Breast epithelium (tissue), 4 donors: ENCODE measurements at places on chromosomes 2 and 18. TPM values are rescaled to one million over a fixed set of nuclear protein-coding genes. Genes with fewer than 3 reads are reported as not detected.

DNA sequence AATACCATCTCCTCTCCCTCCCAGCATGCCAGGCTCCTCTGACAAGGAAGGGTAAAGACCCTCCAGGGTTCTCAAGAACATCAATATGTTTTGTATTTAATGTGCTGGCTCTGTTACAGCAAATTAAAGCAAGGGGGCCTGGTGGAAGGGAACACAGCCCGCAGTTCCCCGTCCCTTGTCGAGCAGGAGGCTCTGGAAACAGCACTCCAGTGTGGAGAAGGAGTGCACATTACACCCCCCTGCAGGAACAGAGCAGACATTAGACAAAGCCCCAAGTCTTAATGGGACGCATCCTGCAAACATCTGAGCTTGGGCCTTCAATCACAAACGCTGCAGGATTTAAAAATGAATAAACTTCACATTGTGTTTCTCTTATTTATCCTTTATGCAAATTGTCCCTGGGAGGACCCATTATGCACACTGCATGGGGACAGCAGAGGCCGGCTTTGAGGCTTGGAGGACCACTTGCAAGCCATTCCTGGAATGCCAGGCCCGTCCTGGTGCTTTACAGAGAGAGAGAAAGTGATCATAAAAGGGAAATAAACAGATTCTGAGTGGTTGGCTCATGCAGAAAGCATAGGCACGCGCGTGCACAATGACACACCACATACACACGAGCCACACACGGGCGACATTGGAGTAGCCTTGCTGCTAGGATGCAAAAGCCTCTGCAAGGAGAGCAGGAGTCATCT lies 328.7 kb downstream of the SMAD2 start:
- no peak overlapping the region for H3K4me3 ChIP-seq
- H3K4me1 ChIP-seq: no peaks in the 10 kb centered on the region
- DNase-seq: no peak
- no peaks in the 10 kb centered on the region for H3K36me3 ChIP-seq
- no peaks in the 10 kb centered on the region for H3K27me3 ChIP-seq
- no peak overlapping the region for H3K27ac ChIP-seq

DNA sequence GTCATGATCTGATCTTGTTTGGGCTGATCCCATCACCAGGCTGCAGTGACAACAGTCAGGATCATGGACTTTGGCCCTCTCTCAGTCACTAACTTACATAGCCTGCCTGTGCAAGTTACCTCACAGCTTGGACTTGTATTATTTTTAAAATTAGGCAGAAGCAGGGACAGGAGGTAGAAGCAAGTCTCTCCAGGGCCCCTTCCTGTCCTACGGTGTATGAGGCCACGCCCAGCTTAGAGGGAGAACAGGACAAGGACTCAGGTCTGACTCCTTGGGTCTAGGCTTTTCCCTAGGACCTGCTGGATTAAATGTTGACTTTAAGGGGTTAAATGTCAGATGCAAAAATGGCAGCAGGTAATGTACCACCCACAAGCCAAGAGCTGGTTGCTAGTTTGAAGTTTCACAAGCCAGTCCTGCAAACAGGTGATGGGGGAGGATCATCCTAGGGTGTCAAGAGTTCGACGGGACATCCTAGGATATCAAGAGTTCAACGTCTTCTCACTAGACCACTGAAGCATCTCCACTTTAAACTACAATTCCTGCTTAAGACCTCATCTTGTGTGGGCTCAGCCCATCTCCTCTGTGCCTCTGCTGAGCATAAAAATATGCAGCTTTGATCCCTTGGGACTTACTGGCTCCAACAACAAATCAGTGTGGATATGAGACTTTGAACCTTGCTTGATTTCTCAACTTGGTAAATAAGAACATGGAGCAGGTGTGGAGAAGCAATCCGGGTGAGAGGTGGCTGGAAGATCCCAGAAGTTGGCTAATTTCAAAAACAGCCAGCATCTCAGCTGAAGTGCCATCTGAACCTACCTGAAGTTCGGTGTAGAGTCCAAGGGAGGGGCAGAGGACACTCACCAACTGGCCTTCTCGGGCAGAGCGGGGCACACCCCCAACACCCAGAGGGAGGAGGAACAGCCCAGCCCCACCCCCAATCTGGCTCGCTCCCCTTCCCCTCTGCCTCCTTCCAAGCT lies 39.5 kb downstream of the SFXN5 start:
- DNase-seq: no peak
- no peaks in the 10 kb centered on the region for H3K36me3 ChIP-seq
- no peaks in the 10 kb centered on the region for H3K4me1 ChIP-seq
- H3K4me3 ChIP-seq: no peak overlapping the region
- H3K27me3 ChIP-seq: no peaks in the 10 kb centered on the region

GRCh38 chr2:126409850-126410249 lies 246.1 kb upstream of the GYPC start:
- no peak for DNase-seq
- H3K4me1 ChIP-seq: no peaks in the 10 kb centered on the region
- H3K4me3 ChIP-seq: no peak overlapping the region
- H3K27ac ChIP-seq: no peak overlapping the region

- H3K36me3 ChIP-seq: no peaks in the 10 kb centered on the region
- H3K27me3 ChIP-seq: no peaks in the 10 kb centered on the region
- no peak overlapping the region for H3K4me3 ChIP-seq
- no peak overlapping the region for H3K27ac ChIP-seq
Observed at GRCh38 chr2:120360307-120360855, 14.4 kb downstream of the INHBB start.

DNA sequence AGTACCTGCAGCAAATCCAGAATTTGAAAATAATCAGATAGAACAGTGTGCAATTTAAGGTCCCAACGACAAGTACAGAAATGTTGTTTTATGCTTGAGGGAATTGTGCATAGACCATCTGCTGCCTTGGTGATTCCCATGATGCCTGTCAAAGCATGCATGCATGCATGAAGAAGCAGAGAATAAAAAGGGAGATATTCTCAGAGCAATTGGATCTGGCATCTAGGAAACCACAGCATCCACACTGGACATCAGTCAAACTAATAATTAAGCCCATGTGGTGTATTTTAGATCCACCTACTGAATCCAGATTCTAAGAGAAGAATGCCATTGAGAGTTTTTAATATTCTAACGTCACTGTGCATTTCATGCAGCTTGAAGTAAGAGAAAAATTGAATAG lies 361.2 kb downstream of the FSIP2 start:
- DNase-seq: no peak
- no peak overlapping the region for H3K4me3 ChIP-seq
- no peaks in the 10 kb centered on the region for H3K36me3 ChIP-seq
- H3K27ac ChIP-seq: no peak overlapping the region
- no peaks in the 10 kb centered on the region for H3K4me1 ChIP-seq

GRCh38 chr2:232249096-232249495 lies 129.5 kb upstream of the ALPP start:
- H3K36me3 ChIP-seq: no peaks in the 10 kb centered on the region
- H3K27me3 ChIP-seq: no peaks in the 10 kb centered on the region
- H3K27ac ChIP-seq: no peak overlapping the region
- H3K4me1 ChIP-seq: no peaks in the 10 kb centered on the region
- no peak overlapping the region for H3K4me3 ChIP-seq

The MORN2 gene
- 11.4 TPM for total RNA-seq

- DNase-seq: no peak
- no peaks in the 10 kb centered on the region for H3K36me3 ChIP-seq
Observed at GRCh38 chr2:172053486-172053885, 31.8 kb upstream of the DLX1 start.

DNA sequence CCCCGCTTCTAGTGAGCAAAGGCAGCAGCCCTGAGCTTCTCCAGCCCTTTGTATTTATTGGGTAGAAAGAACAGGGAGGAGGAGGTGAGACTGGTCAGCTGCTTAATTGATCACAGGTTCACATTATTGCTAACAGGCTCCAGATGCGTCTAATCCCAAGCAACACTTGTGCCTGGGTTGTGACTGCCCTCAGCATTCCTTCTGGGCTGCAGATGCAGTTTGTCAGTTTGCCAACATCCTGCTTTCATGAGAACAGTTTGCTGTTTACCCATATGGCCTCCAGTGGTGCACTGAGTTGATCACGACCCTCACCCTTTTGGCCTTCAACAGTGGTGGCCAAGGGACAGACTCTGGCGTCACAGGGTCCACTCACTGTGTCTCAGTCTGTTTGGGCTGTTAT lies 159.5 kb upstream of the ZNF516 start:
- H3K27me3 ChIP-seq: no peaks in the 10 kb centered on the region
- no peak overlapping the region for H3K4me3 ChIP-seq
- H3K4me1 ChIP-seq: no peaks in the 10 kb centered on the region
- H3K36me3 ChIP-seq: no peaks in the 10 kb centered on the region

DNA sequence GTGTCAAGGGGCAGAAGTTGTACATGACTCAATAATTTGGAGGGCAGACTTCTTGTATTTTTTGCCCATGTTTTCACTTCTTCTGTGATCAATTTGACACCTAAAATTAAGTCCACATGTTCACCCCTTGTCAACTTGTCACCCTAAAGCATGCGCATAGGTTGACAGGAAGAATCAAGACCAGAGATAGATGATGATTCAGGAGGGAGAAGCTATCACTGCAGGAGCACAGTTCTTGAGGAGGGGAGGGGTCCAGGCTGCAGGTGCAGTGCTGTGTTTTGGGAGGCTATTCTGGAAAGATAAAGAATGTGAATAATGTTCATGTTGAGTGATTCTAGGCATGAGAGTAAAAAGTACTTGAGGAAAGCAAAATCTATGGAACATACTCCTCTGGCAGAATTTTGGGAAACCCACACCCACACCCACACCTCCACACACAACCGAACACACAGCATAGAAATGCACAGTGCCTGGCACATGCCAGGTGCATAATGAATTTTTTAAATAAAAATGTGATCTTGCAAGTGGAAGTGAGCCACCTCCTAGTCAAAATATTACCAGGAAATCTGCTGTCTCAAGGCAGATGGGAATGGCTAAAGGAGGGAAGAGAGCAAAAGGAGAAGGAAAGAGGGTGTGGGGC lies 249.2 kb upstream of the MEX3C start:
- H3K4me1 ChIP-seq: no peaks in the 10 kb centered on the region
- no peak for DNase-seq
- H3K27me3 ChIP-seq: no peaks in the 10 kb centered on the region

DNA sequence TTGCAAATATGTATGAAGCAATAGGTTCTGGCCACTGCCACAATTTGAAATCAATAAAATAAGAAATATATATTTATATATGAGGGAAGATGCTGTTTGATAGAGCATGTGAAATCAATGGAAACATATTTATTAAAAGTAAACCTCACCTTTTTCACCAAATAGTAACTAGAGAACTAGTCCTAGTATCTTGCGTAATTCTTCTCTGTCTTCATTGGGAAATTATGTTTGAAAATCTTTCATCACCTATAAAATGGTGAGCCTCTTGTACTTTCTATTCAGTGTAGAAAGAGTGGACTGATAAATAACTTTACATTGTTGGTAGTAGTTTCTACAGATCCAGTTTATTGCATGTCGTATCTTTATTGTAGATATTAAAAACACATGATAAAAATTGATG lies 103.0 kb downstream of the CD226 start:
- no peaks in the 10 kb centered on the region for H3K36me3 ChIP-seq
- no peak overlapping the region for H3K4me3 ChIP-seq
- H3K27me3 ChIP-seq: no peaks in the 10 kb centered on the region
- no peak overlapping the region for H3K27ac ChIP-seq
- no peaks in the 10 kb centered on the region for H3K4me1 ChIP-seq

- no peaks in the 10 kb centered on the region for H3K4me1 ChIP-seq
- H3K36me3 ChIP-seq: no peaks in the 10 kb centered on the region
- no peak overlapping the region for H3K4me3 ChIP-seq
- peak overlapping the region; percentile 61 for H3K27ac ChIP-seq
- H3K27me3 ChIP-seq: no peaks in the 10 kb centered on the region
Observed at GRCh38 chr2:28951910-28952835, 28.9 kb upstream of the TOGARAM2 start.

The MYOM1 gene
- total RNA-seq: 3.1 TPM

DNA sequence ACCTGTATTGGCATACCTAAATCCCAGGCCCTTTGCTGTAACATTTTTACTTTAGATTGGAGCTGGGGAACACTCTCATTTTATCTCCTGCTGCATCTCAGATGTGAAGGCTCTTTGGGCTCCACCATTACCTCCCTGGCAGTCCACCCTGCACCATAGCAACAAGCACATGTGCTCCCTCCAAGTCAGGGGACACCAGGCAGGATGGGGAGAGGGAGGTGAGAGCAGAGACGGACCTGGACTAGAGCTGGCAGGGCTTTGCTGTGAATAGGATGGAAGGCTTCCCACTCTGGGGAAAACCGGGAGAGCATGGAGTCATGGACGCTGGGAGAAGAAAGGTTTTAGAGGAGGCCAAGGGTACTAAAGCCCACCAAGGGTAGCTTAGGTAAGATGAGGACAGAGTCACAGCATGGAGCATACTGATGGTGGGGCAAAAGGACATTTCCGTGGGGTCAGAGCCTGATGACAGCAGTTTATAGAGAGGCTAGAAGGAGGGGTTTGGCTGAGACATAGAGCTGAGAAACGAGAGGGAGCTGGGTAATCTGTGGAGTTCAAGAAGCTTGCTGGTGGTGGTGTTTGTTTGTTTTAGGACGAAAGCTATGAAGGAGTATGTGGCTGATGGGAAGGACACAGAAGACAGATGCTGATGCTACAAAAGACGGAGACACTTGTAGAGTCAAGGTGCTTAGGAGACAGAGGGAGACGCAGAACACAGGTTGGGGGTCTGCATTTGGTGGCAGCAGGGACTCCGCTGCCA lies 134.8 kb downstream of the COL6A3 start:
- no peaks in the 10 kb centered on the region for H3K27me3 ChIP-seq
- no peak for DNase-seq
- no peaks in the 10 kb centered on the region for H3K36me3 ChIP-seq
- H3K4me1 ChIP-seq: no peaks in the 10 kb centered on the region
- H3K4me3 ChIP-seq: no peak overlapping the region

DNA sequence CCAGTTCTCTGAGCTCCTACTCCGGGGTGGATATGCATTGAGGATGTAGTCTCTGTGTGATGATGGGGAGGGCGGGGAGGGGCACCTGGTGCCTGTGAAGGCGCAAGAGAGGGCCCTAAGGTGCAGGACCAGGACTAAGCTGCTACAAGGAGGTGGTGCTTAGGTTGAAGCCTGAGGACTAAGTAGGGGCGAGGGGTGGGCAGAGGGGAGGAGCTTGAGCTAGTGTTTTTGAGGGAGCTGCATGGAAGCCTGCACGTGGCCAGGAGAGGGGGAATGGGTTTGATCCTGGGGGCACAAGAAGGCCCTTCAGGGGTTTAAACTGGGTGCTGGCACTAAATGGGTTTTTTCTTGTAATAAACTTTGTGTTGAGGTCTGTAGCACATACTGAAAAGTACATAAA lies 105.0 kb downstream of the UGGT1 start:
- no peak for DNase-seq
- no peaks in the 10 kb centered on the region for H3K27me3 ChIP-seq
- no peaks in the 10 kb centered on the region for H3K4me1 ChIP-seq
- no peak overlapping the region for H3K27ac ChIP-seq

The ATG16L1 gene
- total RNA-seq: 61.9 TPM

The ARHGAP15 gene
- total RNA-seq: 10.7 TPM
